Stimulated activated CD4-positive, alpha-beta T cell treated with anti-CD3 and anti-CD28 coated beads, TNF-alpha, amount 100 ng/mL, for 48 hours (primary cell): ENCODE measurements at places on chromosomes 3 and 15.

- no peak for DNase-seq
These were observed 30.8 kb upstream of the LMCD1 start for GRCh38 chr3:8470801-8471200.

GRCh38 chr15:76177491-76178040 lies 117.8 kb downstream of the TMEM266 start:
- no peak for DNase-seq

- no peak for DNase-seq
These were observed 1055.4 kb downstream of the AGBL1 start for GRCh38 chr15:87135109-87135508.

- no peak for DNase-seq
These were observed 24.1 kb downstream of the SV2B start for GRCh38 chr15:91124132-91124531.

GRCh38 chr15:29689287-29689986 lies 132.8 kb downstream of the TJP1 start:
- no peak for DNase-seq

DNA sequence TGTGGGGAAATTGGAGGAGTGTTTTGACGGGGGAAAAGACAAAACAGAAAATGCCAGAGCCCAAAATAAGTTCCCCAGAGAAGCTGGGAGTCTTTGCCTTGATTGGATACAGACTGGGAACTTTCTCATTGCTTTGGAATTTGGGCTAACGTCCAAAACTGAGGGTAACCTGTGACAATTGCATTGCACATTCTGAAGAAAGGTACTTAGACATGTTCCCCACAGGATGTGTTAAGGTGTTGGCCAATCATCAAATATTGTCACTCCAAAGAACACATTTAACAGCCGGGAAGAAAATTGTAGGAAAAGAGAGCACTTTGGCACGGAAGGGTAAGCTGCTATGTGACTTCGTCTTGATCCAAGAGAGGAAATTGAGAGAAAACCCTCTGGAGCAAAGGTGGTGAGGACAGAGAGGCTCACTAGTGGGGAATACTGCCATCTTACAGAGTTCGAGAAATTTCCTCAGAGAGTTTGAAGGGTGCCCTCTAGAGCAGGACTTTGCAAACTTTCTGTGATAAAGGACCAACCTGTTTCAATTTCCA lies 619.5 kb upstream of the TBL1XR1 start:
- no peak for DNase-seq

DNA sequence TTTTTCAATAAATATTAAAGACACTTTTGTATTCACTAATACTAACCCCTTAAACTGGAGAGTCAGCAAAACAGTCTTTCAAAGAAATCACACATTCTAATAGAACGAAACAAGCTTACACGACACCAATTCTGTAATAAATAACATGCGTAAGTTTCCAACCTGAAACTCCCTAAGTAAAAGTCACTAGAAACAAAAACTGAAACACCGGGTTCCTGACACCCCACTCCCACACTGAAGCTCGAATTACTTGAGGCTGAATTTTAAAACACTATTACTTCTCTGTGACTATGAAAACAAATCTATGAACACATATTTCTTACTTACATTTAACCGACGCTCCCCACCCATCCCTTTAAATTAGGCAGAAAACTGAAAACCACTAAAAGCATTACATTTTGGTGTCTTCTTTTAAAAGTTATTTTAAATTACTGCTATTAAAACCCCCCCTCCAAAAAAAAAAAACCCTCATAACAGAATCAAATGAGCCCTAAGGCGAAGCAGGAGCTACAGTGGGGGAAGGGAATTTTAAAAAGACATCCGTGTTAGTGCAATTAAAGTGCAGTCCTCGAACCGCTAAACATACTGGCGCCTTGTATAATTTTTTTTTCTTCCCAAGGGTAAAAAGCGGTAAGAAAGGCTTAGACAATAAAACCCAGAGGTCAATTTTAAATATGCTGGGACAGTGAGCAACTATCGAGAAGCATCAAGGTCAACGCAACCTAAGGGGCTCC lies 878 bp downstream of the SPPL2A start:
- DNase-seq: no peak

DNA sequence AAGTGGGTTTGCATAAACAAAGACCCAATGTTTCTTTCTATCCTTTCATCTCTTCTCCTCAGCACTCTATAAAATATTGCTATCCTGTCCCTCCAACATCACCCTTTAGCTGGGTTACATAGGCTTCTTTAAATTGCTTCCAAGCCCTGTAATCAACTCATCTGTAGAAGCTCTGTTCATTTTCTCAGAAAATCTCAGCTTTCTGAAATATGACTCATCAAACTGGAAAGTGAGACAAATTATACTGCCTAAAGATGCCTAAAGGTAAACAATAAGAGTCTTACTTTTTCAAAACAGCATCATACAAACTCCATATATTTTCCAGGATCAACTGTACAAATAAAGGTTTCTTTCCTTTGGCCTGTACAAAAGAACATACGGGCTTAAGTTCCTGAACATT lies 33.8 kb downstream of the EFL1 start:
- DNase-seq: no peak

- DNase-seq: no peak
These were observed 8.2 kb upstream of the FAM240A start for GRCh38 chr3:46604127-46604526.
